Neural crest cell (in vitro differentiated cells): ENCODE measurements at places on chromosomes 4 and X.
A peak's percentile ranks its signal among the peaks of the same experiment; 100 is the strongest.

GRCh38 chr4:184447664-184448063, 26.7 kb downstream of the IRF2 start:
- peaks cover 7% of the 10 kb centered on the region for H3K36me3 ChIP-seq
- H3K27ac ChIP-seq = no peak overlapping the region
- no peaks in the 10 kb centered on the region for H3K27me3 ChIP-seq
- DNase-seq = no peak
- H3K4me1 ChIP-seq = peaks cover 65% of the 10 kb centered on the region

DNA sequence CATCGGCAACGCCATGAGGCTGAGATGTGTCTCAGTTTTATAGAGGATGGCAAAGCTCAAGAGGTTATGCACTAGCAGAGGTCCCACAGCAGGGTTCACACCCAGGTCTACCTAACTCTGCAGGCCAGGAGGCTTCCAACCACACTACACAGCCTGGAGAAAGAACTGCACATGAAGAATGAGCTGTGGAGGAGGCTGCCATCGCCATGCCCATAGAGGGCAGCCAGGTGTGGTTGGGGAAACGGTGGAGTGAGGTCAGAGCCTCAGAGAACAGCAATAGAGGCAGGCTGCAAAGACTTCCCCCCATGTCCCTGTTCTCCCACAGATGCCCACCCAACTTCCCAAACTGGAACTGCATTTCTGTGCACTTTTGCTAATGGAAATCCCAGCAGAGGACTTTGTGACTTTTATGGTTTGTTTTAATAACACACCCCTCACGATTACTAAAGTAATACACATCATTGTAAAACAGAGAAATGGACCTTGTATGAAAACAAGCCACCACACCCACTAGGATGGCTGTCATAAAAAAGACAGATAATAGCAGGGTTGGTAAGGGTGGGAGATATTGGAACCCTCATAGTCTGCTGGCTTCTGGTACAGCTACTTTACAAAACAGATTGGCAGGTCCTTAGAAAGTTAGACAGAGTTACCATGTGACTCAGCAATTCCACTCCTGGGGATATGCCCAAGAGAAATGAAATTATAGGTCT, 58.9 kb upstream of the PROM1 start:
- H3K27me3 ChIP-seq = no peaks in the 10 kb centered on the region
- H3K4me1 ChIP-seq = no peaks in the 10 kb centered on the region
- H3K27ac ChIP-seq = no peak overlapping the region
- H3K36me3 ChIP-seq = peaks cover 9% of the 10 kb centered on the region
- H3K4me3 ChIP-seq = no peak overlapping the region
- no peak for DNase-seq

DNA sequence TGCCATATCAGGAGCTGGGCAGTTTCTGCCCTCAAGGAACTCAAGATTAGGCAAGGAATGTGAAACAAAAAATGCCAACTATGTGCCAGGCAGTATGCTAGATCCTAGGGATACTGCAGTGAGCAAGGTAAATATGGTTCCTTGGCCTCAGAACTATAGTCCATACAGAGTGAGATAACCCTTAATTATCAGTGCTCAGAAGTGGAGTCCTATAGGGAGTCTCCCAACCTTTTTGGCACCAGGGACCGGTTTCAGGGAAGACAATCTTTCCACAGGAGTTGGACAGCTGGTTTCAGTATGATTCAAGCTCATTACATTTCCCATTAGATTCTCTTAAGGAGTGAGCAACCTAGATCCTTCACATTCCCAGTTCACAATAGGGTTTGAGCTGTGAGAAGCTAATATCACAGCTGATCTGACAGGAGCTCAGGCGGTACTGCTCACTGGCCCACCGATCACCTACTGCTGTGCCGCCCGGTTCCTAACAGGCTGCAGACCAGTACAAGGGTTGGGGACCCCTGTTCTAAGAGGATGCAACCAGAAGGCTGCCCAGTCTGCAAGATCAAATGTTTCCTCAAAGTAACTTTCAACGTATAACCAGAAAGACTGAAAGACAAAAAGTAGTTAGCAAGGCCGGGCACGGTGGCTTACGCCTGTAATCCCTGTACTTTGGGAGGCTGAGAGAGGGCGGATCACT, 1.7 kb upstream of the SRP72 start:
- H3K27me3 ChIP-seq = no peaks in the 10 kb centered on the region
- peaks cover 6% of the 10 kb centered on the region for H3K36me3 ChIP-seq
- H3K4me1 ChIP-seq = peaks cover 54% of the 10 kb centered on the region
- DNase-seq = no peak
- peak overlapping the region; percentile 91 for H3K27ac ChIP-seq

DNA sequence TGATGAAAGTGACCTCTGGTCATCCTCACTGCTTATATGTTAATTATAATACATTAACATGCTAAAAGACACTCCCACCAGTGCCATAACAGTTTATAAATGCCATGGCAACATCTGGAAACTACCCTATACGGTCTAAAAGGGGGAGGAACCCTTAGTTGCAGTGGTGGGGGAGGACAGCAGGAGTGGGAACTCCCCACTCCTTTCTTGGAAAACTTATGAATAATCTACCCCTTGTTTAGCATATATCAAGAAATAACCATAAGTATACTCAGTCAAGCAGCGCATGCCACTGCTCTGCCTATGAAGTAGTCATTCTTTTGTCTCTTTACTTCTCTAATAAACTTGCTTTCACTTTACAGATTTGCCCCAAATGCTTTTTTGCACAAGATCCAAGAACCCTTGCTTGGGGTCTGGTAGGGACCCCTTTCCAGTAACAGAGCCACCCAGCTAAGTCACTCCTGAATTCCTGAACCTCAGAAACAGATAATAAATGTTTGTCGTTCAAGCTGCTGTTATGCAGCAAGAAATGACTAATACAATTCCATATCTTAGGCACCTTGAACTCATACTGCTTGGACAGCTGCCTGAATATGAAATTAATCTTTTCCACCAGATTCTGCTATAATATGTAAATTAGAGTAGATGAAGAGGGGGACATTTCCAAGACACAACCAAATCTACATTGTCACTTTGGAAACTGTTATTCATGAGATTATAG, 14.4 kb upstream of the REPS2 start:
- no peaks in the 10 kb centered on the region for H3K36me3 ChIP-seq
- DNase-seq = no peak
- H3K27me3 ChIP-seq = peaks cover 13% of the 10 kb centered on the region

- peaks cover 9% of the 10 kb centered on the region for H3K4me1 ChIP-seq
- DNase-seq = no peak
- no peaks in the 10 kb centered on the region for H3K36me3 ChIP-seq
- no peak overlapping the region for H3K27ac ChIP-seq
- no peak overlapping the region for H3K4me3 ChIP-seq
Observed at GRCh38 chr4:47490550-47490949, 5.5 kb downstream of the ATP10D start.

DNA sequence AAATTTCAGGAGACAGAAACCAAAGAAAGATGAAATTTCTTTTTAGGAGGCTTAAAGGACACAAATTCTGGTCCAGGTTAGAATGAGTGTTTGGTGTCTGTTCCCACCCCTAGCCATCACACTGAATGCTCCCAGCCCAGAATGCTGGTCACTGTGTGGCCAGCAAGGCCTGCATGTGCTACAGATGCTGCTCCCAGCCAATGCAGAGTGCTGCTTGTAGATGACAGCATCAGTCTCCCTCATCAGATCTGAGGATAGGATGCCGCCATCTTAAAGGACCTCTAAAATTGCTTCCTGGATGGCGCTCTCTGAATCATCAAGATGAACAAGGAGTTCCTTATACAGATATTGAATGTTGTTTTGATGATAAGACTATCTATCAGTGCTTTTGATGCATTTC, 17.9 kb upstream of the UBA6 start:
- no peak overlapping the region for H3K27ac ChIP-seq
- peaks cover 15% of the 10 kb centered on the region for H3K36me3 ChIP-seq
- peaks cover 9% of the 10 kb centered on the region for H3K4me1 ChIP-seq
- H3K27me3 ChIP-seq = no peaks in the 10 kb centered on the region
- no peak overlapping the region for H3K4me3 ChIP-seq
- no peak for DNase-seq

DNA sequence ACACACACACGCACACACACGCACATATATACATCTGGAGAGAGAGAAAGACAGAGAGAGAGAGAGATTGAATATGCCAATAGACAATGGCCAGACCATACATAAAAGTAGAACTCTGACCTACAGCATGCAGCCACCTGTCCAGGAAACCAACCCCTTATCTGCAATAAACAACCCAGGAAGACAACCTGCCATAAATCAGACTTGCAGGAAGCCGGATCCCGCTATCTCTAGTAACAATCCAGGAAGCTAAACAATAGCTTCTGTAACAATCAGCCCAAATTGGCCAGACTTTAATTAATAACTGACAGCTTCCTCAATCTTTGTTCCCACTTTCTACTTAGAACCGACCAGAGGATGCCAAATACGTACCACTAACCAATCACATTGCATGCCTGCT, 173.2 kb downstream of the LDB2 start:
- H3K27me3 ChIP-seq = no peaks in the 10 kb centered on the region
- H3K27ac ChIP-seq = no peak overlapping the region
- H3K4me3 ChIP-seq = no peak overlapping the region
- H3K4me1 ChIP-seq = peaks cover 14% of the 10 kb centered on the region
- DNase-seq = no peak

DNA sequence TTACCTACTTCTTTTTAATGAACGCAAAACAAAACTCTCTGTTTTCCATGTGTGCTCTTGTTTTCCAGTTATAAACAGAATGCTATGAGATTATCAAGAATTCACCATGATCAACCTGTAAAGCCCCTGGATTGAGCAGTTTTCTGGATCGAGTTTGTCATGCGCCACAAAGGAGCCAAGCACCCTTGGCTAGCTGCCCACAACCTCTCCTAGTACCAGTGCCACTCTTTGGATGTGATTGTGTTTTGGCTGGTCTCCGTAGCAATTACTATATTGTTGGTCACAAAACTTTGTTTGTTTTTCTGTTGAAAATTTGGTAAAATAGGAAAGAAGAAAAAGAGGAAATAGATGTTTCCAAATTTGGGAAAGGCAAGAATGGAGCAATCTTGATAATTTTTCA, 51.1 kb downstream of the UGT2B7 start:
- no peaks in the 10 kb centered on the region for H3K27me3 ChIP-seq
- no peak for DNase-seq
- H3K36me3 ChIP-seq = no peaks in the 10 kb centered on the region
- no peaks in the 10 kb centered on the region for H3K4me1 ChIP-seq

- peaks cover 41% of the 10 kb centered on the region for H3K4me1 ChIP-seq
- peaks cover 3% of the 10 kb centered on the region for H3K36me3 ChIP-seq
- no peak overlapping the region for H3K27ac ChIP-seq
- no peak for DNase-seq
- no peaks in the 10 kb centered on the region for H3K27me3 ChIP-seq
Observed at GRCh38 chr4:140070366-140070765, 83.6 kb downstream of the MAML3 start.

GRCh38 chr4:68498413-68499007, 51.2 kb downstream of the TMPRSS11E start:
- H3K27ac ChIP-seq = no peak overlapping the region
- H3K4me3 ChIP-seq = no peak overlapping the region
- H3K36me3 ChIP-seq = no peaks in the 10 kb centered on the region
- DNase-seq = peak; percentile 61

GRCh38 chr4:74874753-74875367, 58.1 kb upstream of the PARM1 start:
- H3K27ac ChIP-seq = no peak overlapping the region
- no peaks in the 10 kb centered on the region for H3K27me3 ChIP-seq
- peaks cover 3% of the 10 kb centered on the region for H3K4me1 ChIP-seq

DNA sequence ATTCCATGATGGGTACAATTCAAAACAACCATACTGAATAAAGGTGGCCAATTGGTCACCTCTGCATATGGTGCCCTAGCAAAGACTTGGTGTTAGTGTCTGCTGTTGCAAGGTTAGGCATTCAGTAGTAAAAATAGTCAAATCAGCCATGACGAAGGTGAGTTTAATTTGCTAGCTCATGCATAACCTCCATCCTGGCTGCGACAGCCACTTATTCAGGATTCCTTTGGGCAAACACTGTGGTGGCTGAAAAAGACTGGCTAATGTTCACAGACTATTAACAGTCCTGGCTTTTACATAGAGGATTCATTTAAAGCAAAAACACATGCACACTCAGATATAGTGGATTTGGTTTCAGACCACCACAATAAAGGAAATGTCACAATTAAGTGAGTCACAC, 34.8 kb upstream of the MAP9 start:
- no peak for DNase-seq
- no peaks in the 10 kb centered on the region for H3K36me3 ChIP-seq
- no peak overlapping the region for H3K4me3 ChIP-seq

DNA sequence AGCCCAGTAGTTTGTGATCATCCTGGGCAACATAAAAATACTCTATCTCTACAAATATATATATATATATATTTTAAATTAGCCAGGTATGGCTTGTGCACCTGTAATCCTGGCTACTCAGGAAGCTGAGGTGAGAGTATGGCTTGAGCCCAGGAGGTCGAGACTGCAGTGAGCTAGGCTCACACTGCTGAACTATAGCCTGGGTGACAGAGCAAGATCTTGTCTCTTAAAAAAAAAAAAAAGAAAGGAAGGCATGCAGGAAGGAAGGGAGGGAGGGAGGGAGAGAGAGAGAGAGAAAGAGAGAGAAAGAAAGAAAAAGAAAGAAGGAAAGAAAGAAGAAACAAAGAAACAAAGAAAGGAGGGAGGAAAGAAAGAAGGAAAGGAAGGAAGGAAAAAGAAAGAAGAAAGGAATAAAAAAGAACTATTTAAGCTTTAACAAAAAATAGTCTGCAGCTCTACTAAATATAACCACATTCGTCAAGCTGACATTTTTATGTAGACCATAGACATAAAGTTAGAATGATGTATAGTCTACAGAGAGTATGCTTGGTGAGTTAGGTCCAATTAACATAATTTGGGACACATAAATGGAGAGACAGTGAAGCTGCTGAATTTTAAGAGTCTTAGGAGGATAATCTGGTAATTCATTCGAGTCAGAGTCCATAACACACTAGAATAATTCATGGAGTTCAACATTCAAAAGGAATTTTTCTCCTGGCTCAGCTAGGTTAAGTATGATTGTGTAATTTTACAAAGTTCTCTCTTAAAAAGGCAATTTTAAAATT, 111.9 kb downstream of the GLRA3 start:
- H3K27ac ChIP-seq = no peak overlapping the region
- DNase-seq = no peak
- H3K4me3 ChIP-seq = no peak overlapping the region
- H3K36me3 ChIP-seq = no peaks in the 10 kb centered on the region
- no peaks in the 10 kb centered on the region for H3K27me3 ChIP-seq

GRCh38 chr4:89715631-89716030, 121.3 kb downstream of the SNCA start:
- H3K4me1 ChIP-seq = peaks cover 5% of the 10 kb centered on the region
- no peaks in the 10 kb centered on the region for H3K27me3 ChIP-seq
- DNase-seq = no peak
- no peak overlapping the region for H3K27ac ChIP-seq
- no peak overlapping the region for H3K4me3 ChIP-seq

GRCh38 chr4:38872620-38873019, 5.0 kb downstream of the FAM114A1 start:
- H3K27ac ChIP-seq = no peak overlapping the region
- no peak overlapping the region for H3K4me3 ChIP-seq
- H3K36me3 ChIP-seq = peaks cover 9% of the 10 kb centered on the region
- no peak for DNase-seq

- no peak overlapping the region for H3K4me3 ChIP-seq
- no peak for DNase-seq
- no peak overlapping the region for H3K27ac ChIP-seq
- no peaks in the 10 kb centered on the region for H3K36me3 ChIP-seq
- H3K4me1 ChIP-seq = peaks cover 28% of the 10 kb centered on the region
Observed at GRCh38 chrX:54640736-54641135, 110.7 kb downstream of the GNL3L start.

GRCh38 chrX:133307094-133307493, 88.9 kb upstream of the TFDP3 start:
- H3K4me3 ChIP-seq = no peak overlapping the region
- H3K36me3 ChIP-seq = peaks cover 10% of the 10 kb centered on the region
- H3K27ac ChIP-seq = no peak overlapping the region
- H3K27me3 ChIP-seq = no peaks in the 10 kb centered on the region
- no peak for DNase-seq
